ENCODE measurements at places on chromosomes 6 and 20.

- DNase-seq = no peak
These were observed 236.4 kb upstream of the RIMS1 start for GRCh38 chr6:71649915-71650314.

GRCh38 chr20:19560881-19561480, 197.1 kb upstream of the RIN2 start:
- DNase-seq = no peak

GRCh38 chr6:7087491-7087979, 20.2 kb upstream of the RREB1 start:
- DNase-seq = no peak

- DNase-seq = no peak
These were observed at the start of gene PDYN for GRCh38 chr20:1993986-1994385. TSS of gene PDYN (minus strand) at chr20:1994058. CDS start at chr20:1983084, 10,974 bp downstream.

DNA sequence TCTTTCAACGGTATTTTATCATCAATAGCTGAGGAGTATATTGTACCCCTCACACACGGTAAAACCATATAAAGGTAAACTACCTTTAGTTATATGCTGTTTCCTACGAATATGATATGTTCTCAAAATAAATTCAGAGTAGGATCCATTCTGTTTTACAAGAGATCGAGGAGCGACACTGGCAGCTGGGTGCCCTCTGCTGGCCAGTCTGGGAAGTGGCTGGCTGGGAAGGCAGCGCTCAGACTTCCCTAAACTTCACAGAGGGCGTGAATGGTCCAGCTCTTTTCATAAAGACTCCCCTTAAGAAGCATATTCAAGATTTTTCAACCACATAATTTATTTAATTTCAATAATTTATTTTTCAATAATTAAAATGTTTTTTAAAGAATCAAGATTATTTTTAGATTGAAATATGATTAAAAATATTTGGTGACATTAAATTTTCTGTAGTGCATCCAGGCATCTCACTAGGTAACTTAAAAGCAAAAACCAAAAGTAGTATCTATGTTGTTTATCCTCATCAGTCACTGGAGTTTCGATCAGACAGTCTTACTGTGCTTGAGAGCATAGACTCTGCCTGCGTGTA, 187.5 kb upstream of the PDE10A start:
- DNase-seq = peak; percentile 86

GRCh38 chr20:401682-402495, 6.2 kb upstream of the RBCK1 start:
- DNase-seq = no peak

GRCh38 chr6:40743690-40744446, 156.7 kb upstream of the LRFN2 start:
- no peak for DNase-seq

GRCh38 chr6:76881414-76881813, 581.9 kb downstream of the HTR1B start:
- no peak for DNase-seq

DNA sequence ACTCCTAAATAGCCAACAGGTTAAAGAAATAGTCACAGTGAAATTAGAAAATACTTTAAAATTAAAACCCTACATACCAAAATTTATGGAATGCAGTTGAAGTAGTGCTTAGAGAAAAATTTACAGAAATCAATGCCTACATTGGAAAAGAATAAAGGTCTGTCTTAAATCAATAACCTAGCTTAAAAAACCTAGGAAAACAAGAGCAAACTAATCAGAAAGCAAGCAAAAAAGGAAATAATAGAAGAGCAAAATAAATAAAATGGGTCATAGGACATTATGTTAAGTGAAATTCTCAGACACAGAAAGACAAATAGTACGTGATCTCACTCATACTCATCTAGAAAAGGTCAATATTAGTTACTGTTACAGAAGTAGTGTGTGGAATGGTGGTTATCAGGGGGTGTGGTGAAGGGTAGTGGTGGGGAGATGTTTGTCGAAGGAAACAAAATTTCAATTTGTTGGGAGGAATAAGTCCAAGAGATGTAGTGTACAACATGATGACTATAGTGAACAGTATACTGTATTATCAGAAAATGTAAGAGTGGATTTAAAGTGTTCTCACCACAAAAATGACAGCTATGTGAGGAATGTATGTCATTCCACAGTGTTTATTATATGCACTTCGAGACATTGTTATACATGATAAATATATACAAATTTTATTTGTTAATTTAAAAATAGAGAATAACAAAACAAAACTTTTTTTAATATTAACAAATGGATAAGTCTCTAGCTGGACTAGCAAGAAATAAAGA, 423.6 kb downstream of the CDH26 start:
- DNase-seq = no peak

DNA sequence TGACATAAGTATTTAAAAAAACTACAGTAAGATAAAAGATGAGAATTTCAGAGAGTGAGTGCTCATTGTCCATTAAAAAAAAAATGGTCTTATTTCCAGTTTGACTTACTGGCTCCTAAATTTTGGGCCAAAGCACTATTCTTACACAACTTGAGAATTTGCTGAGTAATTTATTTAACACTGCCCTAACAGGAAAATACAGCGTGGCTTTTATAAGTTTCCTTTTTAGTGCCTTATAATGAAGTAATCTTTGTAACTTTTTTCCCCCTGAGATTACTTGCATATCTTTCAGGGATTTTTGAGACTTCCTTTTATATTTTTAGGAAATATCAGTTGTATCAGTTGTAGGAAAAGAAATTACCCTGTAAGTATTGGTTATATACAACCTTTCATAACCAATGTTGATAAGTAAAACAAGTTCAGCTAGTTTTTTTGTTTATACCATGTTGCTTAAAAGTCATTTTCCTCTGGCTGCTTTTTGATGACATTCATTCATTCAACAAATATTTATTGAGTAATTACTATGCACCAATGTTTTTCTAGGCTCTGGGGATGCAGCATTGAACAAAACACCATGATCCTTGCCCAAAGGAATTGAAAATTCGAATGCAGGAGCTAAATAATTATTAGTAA, 106.4 kb upstream of the SGK1 start:
- DNase-seq = peak; percentile 21

GRCh38 chr6:7249946-7250643, 62.9 kb downstream of the SSR1 start:
- DNase-seq = no peak

- no peak for DNase-seq
These were observed 551.0 kb upstream of the BTBD3 start for GRCh38 chr20:11366660-11367059.

DNA sequence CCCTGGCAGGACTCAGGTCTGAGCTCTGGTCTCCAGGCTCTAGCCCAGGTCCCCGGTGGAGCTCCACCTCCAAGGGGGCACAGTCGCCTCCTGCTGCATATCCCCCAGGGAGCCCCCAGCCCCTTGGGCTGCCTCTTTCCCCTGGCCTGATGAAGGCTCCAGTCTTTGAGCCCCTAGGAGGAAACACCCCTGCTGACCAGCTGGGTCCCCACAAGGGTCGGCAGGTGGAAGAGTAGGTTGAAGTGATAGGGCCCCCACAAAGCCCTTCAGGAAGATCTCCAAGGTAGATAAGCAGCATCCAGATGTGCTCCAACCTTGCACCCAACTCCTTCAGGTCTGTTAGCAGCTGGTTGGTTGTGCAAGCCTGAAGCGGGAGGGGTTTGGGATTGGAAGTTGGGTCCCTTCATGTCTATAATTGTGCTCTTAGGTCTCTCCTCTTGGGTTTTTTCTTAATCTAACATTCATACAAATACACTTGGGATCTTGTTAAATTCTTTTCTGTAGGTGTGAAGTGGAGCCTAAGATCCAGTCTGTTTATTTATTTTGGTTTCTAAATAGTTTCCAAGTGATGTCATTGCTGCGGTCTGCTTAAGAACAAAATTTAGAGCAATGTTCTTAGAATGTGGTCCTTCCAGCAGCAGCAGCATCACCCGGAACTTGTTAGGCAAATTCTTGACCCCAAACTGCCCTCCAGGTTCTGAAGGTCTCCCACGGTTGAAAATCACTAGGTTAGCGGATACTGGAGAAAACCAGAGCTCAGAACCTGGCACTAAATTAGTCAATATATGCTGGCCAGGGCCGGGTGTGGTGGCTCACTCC, 5.1 kb downstream of the UBE2C start:
- peak; percentile 72 for DNase-seq

- no peak for DNase-seq
These were observed 222.6 kb upstream of the CEP162 start for GRCh38 chr6:84450018-84450417.

DNA sequence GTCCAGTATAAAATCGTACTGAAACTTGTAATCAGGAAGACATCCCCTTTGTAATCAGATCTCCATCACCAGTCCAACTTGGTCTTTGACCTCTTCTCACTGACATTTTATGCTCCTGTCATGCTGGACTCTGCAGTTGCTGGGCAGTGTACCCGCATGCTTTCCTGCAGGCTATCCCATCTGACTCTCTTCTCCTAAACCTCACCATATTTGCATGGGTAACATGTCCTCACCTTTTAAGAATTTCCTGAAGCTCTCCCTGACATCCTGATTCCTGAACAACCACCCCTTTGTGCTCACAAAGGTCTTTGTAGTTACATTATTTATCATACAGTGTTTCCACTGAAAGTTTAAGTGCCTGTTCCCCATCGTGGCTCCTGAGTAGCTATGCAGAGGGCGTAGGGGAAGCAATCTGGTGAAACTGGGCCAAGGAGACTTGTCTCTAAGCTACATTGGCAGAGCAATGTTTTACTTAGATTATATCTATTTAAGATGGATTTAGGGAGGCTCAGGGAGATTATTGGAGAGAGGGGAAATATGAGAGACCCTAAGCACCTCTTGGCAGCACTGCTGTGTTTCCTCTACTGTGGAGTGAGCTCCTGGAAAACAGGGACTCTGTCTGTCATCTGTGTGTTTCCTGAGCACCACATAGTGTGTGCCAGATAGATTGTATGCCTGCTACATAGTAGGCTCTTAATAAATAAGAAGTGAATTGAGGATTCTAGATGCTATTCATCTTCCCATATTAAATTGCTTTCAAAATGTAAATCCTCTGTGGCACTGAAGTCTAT, 124.0 kb downstream of the LAMA2 start:
- no peak for DNase-seq

- no peak for DNase-seq
These were observed 39.7 kb downstream of the PXDC1 start for GRCh38 chr6:3711776-3712175.

GRCh38 chr6:124099520-124099919, 295.9 kb downstream of the NKAIN2 start:
- no peak for DNase-seq

DNA sequence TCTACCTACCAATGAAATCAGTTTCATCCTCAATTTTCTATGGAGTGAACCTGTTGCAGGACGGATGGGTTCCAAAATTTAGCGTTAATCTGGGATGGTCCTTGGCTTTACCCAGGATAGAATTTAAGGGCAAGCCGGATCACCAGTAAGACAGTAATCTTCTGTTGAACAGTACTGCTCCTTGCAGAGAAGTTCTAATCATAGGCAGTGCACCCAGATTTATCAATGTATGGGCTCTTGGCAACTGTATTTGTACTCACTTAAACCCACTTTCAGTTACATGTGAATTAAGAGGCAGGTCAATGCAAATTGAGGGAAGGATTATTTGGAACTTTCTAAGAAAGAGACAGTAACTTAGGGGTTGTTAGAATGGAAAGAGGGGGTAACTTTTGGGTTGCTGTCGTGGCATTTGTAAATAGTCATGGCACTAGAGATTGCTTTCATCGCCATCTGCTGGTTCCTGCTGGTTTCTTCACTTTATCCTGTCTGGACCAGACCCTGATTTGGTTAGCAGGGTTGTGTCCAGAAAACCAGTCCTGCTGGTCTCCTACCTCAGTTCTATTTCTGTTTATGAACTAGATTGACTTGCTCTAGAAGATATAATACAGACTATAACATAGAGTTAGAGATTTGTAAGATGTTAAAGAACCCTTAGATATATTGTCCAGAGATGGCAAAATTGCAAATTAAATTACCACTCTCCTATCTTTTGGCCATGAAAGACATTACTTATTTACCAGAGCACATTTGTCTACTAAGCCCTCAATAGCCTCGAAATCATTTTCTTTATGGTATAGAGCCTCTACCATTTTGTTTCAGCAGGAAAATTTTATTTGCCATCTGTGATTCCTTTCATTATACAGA, 646.3 kb downstream of the UTRN start:
- DNase-seq = peak; percentile 53

- DNase-seq = no peak
These were observed 17.0 kb upstream of the CPNE5 start for GRCh38 chr6:36856277-36856676.

DNA sequence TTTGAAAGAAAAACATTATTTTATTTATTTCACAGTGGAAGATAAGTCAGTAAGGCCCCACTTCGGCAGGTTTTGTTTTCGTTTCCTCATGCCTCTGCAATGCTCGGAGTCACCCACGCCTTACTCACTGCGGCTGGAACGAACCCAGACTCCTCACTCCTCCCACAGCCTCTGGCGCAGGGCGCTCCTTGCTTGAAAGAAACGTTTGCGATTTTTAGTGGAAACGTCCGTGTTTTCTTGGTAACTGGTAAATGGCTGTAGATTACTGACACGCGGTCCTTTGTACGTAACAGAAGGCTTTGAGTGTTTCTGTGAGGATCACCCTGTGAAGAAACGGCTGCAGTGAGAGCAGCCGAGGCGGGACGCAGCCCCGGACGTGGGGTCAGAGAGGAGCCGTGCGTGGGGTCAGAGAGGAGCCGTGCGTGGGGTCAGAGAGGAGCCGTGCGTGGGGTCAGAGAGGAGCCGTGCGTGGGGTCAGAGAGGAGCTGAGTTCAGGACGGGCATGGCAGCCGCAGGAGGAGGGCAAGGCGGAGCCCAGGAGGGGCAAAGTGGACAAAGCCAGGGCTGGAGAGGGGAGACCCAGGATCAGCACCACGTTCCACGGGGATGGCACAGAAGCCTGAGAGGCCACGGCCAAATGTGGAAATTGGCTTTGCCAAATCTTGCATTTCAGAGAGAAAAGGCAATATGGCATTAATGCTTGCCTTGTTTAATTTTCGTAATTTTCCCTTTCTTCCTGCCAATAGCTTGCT, 198.6 kb upstream of the THBS2 start:
- peak; percentile 90 for DNase-seq

DNA sequence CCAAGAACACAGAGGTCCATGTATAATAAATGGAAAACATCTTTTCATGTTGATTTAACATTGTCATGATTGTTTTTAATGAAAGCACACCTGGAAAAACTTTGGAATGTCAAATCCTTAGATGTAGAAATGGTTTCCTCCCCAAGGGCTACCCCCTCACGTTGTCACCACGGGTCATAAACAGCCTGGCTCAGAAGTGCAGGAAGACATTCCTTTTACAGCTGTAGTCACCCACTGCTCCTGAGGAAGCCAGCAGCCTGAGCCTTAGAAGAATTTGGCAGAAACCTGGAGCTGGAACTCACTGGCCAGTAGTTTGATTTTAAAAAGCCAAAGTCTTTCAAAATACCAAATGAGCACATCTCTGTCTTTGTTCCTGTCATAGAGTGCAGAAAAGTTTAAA, 23.7 kb downstream of the ADGRF5 start:
- peak; percentile 14 for DNase-seq

DNA sequence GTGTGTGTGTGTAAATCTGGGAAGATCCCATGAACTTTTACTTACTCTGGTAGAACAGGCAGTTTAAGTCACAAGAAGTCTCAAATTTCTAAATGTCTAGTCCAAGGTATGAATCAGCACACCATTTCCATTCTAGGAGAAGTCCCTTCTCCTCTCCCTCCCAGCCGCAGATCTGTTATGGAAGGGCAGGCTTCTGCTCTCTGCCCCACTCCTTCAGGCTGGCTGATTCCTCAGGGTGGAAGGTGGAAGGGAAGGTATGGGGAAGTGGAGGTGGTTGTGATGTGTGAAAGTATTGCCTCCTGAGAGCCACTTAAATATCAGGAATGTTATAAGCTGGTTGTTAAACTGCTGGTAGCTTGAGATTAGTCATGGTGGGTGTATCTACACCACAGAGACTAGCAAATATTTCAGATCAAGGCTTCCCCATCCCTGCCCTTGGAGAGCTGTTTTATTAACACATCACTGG, 44.5 kb upstream of the LAMA4 start:
- DNase-seq = peak; percentile 83

Measured in AG20443 (cell line).